ENCODE measurements at places on chromosomes 1 and 21.
A peak's percentile ranks its signal among the peaks of the same experiment; 100 is the strongest.

- peak; percentile 99 for DNase-seq
Observed at GRCh38 chr1:231139659-231140654, 21.9 kb upstream of the TRIM67 start.

GRCh38 chr1:226863446-226863845 lies 7.0 kb upstream of the PSEN2 start:
- DNase-seq, result peak; percentile 95

DNA sequence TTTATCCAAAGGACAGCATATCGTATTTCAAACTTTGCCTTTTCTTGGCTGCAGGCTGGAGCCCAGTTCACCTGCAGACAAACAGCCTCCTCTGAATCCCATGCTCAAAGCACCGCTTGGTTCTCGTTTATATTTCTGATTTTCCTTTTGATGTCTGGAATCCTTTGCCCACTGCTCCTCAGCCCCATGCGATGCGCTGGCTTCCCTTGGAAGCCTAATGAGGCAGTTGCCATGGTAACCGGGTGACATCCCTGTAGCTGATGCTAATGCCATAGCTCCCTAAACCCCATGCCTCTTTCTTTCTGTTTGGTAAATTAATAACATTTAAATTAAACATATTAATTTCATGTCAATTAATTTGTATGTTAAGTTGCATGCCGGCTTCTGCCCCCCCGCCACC lies 327.1 kb downstream of the PRDM2 start:
- no peak for DNase-seq

DNA sequence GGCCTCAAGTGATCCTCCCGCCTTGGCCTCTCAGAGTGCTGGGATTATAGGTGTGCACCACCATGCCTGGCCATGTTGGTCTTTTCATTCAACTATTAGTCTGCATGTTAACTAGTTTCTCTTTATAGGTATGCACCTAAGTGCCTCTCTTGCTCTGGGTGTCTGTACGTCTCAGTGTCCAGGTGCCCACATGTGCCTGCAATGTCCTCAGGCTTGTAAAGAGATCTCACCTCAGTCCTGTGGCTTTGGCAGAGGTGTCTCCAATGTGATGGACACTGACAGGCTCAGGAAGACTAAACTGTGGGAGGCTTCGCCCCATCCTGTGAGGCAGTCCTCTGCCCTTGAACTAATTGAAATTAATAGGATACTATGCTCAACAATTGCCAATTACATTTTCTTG lies 526.3 kb downstream of the PTPRU start:
- DNase-seq, result no peak

GRCh38 chr1:23356471-23357137 lies 12.5 kb upstream of the HNRNPR start:
- no peak for DNase-seq

Data from foreskin melanocyte (primary cell).